Aorta (tissue), 5 donors: ENCODE measurements at places on chromosomes 7 and 10. TPM values are rescaled to one million over a fixed set of nuclear protein-coding genes. Genes with fewer than 3 reads are reported as not detected.
A peak's percentile ranks its signal among the peaks of the same experiment; 100 is the strongest.

The PRPS1L1 gene
- not detected for total RNA-seq

- DNase-seq = no peak
These were observed 115.3 kb upstream of the AMPH start for GRCh38 chr7:38746438-38746837.

The HMX2 gene
- total RNA-seq = not detected

DNA sequence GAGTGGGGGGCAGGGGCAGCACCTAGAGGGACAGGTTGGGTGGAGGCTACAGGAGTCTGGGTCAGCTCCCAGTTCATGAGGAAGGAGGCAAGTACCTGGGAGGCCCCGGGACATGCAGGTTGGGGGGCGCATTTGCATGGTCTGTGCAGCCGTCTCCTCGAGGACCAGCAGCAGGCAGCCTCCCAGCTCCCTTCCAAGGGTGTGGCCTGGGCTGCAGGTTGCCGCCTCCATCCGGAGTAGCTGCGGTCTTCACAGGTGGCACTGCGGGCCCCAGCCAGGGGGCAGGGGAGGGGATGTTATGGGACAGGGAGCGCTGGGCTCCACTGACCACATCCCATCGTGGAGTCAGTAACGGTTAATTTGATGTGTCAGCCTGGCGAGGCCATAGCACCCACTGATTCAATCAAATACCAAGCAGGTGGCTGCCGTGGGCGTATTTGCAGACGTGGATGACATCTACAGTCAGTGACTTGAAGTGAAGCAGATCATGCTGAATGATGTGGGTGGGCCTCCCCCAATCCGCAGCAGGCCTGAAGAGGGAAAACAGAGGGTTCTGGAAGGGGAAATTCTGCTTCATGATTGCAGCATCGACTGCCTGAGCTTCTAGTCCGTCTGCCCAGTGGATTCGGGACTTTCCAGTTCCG, 81.6 kb downstream of the PRKAG2 start:
- DNase-seq = peak; percentile 52

DNA sequence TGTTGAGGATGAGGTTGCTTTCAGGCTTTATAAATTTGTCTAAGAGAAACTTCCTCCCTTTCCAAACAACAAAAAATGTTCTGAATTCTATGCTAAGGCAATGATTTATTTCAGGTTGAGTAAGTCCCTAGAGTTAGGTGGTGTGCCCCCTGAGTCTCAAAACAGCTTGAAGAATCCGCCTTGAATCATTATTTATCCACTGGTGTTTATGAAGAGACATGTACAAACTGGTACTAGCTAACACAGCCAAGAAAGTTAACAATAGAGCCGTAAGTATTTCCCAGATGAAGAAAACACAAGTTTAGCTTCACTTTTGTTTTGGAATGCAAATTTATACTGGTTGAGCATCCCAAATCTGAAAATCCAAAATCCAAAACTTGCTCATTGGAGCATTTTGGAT, 66.2 kb upstream of the SRPK2 start:
- no peak for DNase-seq

DNA sequence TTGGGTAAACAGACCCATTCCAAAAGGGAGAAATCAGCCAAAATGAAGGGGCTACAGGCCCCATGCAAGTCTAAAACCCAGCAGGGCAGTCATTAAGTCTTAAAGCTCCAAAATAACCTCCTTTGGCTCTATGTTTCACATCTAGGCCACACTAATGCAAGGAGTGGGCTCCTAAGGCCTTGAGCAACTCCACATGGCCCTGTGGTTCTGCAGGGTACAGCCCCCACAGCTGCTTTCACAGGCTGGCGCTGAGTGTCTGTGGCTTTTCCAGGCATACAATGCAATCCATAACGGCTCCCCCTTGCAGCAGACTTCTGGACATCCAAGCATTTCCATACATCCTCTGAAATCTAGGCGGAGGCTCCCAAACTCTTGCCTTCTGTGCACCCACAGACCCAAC, 9.0 kb downstream of the TMEM243 start:
- no peak for DNase-seq

The MKX gene
- 6.6 TPM for total RNA-seq

The CPVL gene
- 20.6 TPM for total RNA-seq

DNA sequence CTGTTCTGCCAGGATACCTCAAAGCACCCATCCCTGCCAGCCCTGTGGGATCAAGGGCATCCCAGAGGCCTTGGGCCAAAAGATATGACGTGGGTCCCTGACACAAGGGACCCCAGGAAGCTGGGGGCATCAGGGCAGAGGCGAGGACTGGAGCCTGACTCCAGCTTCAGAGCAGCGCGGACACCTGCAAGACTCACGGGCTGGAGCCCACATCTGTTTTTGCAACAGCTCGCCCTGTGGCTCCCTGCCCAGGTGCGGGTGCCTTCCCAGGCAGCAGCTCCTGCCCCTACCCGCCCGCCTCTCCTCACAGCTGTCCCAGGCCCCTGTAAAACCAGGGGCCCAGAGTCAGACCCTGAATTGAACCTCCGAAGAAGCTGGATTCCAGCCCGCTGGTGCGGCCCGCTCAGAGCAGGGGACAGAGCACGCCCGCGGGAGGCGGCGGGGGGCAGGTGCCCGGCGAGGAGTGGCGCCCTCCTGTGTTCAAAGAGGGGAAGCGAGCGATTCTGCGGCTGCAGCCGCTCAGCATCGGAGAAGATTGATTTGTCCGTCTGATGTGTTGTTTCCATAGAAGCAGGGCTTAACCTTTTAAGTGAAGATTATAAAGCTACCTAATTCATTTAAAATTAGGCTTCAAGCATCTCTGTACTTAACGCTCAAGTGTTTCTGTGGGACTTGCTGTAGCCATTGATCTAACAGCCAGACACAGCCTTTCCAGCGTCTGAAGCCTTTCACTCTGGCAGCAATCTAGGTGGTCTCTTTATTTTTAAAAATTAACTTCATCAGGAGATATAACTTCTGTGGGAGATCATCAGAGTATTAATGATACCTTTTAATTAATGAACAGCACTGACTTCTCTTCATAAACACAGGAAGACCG, 88.4 kb downstream of the BEND7 start:
- peak; percentile 87 for DNase-seq

DNA sequence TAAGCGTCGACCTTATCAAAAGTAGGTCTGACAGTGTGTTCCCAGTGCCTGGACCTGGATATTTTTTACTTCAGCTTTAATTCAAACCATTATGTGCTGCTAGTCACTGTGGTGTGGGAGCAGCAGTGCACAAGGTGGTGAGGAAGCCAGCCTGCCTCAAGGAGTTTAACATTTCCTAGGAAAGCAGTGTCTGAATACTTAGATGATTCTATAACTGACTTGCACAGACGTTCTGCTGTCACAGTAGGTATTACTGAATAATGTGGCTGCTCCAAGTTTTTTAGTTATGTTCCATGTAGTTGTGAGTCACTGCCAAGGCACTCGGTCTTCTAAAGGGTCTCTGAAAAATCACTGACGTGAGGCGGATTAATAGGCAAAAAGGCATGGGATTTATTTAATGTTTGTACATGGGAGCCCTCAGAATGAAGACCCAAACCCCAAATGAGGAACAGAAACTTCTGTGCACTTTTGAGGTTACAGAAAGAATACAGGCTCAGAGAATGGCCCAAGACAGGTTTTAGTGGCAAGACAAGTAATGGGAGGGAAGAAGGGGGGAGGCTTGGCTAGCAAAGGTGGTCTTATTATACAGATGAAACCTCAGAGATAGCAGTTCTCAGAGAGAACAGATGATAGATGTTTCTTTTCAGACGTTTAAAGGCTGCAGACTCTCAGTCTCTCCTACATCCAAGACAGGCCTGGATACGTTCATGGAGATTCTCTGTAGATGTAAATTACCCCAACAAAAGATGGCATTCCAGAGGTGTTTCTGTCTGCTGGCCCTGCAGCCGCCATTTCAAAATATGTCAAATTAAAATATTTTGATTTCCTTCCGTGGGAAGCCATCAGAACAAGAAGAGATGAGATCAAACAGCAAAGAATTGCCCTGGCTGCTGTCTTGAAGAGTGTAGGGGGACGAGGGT, 209.3 kb downstream of the SDK1 start:
- DNase-seq = no peak

DNA sequence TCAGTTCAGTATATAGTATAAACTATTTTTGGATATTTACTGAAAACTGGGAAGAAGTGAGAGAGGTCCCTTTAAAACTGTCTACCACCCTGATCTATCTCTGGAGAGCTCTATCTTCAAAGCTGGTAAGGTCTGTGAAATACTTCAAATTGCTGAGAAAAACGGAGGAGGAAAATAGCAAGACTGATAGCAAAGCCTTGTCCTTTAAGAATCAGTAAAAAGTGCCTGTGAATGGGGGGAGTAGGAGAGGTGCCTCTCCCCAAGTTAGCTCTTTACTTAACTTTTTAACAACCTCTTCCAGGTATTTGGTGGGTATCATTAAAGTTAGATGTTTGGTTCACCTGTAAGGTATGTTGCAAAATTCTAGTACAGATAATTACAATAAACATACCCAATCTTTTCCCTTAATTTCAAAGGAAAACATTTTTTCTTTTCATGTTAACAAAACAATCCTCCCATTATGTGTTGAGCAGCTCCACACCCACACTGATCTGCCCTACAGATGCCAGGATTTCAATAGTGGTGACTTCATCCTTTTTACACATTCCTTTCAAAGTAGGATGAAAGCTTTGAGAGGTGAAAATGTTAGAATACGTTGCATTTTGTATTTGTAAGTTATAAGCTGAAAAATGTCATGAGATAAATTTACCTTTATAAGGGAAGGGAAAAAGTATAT, 149.2 kb downstream of the CRPPA start:
- DNase-seq = no peak

The ELOVL3 gene
- total RNA-seq = not detected

DNA sequence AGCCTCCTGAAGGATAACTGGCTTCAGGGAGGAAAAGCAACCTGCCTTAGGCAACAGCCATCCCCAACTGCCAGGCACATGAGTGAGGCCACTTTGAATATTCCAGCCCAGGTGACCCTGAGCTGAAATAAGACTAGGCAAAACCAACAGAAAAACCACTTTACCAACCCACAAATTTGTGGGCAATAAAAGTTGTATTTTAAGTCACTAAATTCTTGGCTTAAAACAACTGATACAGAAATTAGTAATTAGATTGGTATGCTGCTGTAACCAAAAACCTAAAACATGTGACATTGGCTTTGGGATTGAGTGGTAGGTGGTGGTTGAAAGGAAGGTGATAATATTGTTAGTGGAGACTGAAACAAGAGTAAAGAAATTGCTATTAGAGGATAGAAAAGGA, 39.9 kb downstream of the ABCB4 start:
- no peak for DNase-seq

DNA sequence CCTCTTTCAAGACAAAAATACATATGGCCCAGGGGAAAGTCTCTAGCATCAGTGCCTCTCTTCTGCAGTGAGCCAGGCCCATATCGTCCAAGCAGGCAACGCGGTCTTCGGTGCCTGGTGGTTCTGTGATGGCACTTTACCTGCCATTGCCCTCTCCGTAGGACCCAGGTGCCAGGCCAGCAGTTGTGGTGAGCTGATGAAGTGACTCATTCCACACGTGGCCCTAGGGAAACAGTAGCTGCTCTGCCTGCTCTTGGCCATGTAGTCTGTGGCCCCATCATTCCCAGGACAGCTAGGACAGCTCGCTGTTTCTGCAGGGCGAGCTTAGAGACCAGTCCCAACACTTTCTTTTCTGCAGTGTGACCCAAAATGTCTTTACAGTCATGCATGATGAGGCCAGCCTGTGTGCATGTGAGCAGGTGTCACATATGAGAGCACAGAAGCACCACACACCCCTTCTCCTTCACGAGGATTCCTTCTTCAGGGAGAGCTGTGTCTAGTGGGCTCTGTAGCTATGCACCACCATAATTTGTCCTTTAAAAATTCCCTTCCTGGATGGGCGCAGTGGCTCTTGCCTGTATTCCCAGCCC, 39.0 kb downstream of the SVIL start:
- DNase-seq = no peak

The SLC25A40 gene
- 17.2 TPM for total RNA-seq

- no peak for DNase-seq
These were observed 171.7 kb downstream of the CUX1 start for GRCh38 chr7:101989101-101989500.

DNA sequence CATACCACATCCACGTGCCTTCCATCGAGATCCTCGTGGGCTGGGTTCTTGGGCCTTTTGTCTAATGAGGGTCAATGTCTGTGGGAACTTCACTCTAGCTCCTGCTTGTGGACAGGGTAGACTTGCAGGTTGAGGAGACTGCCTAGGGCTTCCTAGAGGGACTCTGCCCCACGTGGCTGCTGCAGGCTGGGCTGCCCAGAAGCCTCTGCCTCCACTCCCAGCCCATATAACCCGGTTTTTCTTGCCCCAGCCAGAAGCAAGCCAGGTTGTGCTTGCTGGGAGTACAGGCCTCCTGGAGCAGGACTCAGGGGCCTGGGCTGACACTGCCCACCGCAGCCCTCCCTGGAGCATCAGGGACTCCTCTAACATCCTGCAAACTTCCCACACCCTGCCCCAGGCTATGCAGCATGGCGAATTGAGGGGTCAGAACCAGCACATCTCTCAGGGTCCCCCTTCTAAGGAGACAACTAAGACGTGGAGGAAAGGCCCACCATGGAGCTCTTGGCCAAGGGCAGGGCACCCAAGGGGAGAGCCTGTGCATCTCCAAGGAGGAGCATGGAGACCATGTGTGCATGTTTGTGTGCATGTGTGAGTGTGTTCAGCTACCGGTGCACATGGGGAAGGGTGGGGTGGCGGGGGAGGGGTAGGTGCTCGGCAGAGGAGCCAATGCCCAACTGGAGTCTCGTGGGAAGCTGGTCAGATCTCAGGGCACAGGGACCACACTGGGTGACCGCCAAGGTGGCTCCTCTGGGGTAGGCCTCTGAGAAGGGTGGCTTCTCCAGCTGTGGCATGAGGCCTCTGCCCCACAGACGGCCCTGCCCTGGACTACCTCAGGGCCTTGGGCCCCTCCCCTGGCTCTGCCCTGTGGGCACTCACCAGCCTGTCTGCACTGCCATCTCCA, 62.6 kb downstream of the RASGEF1A start:
- DNase-seq = peak; percentile 44

The PON1 gene
- not detected for total RNA-seq

- DNase-seq = no peak
These were observed 82.4 kb downstream of the SRPK2 start for GRCh38 chr7:105306298-105306748.

GRCh38 chr10:118041316-118041715, 5.4 kb downstream of the RAB11FIP2 start:
- DNase-seq = no peak

DNA sequence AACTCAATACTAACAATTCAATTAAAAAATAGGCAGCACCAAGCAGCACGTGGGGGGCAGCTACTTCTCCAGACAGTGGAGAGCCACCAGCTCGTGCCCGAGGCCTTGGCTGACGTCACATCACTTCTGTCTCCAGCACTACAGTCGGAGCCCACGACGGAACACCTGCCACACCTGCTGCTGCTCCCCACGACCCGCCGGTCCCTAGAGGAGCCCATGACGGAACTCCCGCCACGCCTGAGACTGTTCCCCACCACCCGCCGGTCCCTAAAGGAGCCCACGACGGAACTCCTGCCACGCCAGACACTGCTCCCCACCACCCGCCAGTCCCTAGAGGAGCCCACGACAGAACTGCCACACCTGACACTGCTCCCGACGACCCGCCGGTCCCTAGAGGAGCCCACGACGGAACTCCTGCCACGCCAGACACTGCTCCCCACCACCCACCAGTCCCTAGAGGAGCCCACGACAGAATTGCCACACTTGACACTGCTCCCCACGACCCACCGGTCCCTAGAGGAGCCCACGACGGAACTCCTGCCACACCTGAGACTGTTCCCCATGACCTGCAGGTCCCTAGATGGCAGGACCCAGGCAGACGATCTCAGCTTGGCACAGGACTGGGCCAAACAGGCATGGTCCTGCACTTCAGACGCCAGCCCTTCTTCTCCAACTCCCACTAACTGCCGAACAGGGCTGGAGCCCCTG, 258.0 kb downstream of the ELFN1 start:
- DNase-seq = no peak
